ENCODE measurements at places on chromosomes 16 and 17.

- DNase-seq = peak; percentile 53
Measured at GRCh38 chr16:31105677-31106213, 2.4 kb upstream of the BCKDK start.

DNA sequence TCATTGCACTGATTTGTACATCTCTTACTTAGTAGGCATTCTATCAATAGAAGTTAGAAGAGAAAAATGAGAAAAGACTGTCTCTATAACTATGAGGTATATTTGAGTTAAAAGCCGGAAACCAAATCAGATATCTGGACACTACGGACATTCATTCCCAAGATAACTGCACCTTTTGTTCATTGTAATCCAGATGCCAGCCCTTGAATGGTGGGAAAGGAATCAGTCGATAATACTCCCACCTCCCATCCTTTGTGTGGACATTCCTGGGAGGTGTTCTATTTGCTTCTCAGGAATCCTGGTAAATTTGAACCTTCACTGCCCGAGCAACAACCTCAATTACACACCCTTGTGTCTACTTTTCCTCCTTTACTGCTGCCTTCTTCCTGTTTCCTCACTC lies 225.2 kb downstream of the CHD9NB start:
- DNase-seq = no peak

- no peak for DNase-seq
Measured at GRCh38 chr17:39175695-39176093, 9.7 kb upstream of the ARL5C start.

DNA sequence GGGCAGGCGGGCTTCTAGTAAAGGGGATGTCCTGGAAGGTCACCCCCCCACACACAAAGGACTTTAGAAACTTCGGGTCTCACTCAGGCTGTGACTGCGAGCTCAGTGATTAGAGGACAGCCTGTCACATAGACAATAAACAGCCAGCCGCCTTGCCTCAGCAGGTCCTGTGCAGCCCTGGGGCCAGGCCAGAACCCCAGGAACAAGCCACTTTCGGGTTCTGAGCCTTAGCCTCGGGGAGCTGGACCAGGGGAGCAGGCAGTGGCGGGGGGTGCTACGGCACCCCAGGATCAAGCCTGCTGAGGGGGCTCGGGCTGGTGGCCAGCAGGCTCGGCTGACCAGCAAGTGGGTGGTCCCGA lies 1.1 kb downstream of the GAS7 start:
- DNase-seq = no peak

- no peak for DNase-seq
Measured at GRCh38 chr17:31415004-31415454, 23.6 kb downstream of the RAB11FIP4 start.

DNA sequence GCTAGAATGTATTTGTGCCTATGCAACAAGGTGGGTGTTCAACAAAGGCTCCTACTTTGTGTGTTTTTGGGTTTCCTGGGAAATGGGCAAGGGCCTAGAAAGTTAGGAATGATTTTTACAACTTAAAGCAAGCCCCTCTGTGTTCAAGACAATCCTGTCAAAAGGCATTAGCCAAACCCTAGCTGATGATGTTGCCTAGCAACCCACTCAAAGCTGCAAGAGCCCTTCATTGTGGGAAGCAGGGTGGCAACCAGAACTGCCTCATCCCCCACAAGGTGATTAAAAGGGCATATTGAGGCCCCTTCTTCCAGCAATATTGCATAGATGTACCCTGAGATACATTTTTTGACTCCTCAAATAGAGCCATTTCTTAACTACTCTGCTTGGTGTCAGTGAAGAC lies 16.0 kb upstream of the RASL10B start:
- no peak for DNase-seq

- DNase-seq = no peak
Measured at GRCh38 chr16:253833-254232, 19.2 kb downstream of the FAM234A start.

GRCh38 chr16:16168431-16168830 lies 54.9 kb downstream of the ABCC6 start:
- no peak for DNase-seq

GRCh38 chr17:28810437-28810836 lies 32.2 kb downstream of the FAM222B start:
- DNase-seq = no peak

GRCh38 chr16:526181-527014 lies 1.1 kb upstream of the CAPN15 start:
- no peak for DNase-seq

DNA sequence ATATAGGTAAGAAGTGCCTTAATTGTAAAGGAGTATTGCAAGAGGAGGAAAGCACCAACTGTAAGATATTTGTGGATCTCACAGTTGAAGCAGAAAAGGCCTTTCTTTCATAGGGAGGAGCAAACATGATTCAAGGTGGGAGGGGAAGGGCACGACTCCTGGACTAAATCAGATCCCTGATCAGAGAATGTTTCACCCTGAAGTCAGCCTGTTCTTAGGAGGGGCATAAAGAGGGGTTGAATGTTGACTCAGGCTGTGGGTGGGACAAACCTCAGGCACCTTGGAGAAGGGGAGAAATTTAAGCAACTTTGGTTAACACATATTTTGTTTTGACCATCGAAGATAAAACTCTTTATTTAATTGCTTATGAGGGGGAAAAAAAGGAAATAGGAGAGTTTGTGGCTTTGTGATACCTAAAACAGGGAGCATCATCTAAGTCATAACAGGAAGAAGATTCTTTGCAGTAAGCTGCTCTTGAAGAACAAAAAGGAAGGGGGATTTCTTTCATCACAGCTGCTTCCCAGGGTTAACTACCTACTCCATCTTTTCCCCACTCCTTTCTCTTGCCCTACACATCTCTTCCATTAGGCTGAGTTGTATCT lies 158.6 kb upstream of the ZNF267 start:
- DNase-seq = no peak

DNA sequence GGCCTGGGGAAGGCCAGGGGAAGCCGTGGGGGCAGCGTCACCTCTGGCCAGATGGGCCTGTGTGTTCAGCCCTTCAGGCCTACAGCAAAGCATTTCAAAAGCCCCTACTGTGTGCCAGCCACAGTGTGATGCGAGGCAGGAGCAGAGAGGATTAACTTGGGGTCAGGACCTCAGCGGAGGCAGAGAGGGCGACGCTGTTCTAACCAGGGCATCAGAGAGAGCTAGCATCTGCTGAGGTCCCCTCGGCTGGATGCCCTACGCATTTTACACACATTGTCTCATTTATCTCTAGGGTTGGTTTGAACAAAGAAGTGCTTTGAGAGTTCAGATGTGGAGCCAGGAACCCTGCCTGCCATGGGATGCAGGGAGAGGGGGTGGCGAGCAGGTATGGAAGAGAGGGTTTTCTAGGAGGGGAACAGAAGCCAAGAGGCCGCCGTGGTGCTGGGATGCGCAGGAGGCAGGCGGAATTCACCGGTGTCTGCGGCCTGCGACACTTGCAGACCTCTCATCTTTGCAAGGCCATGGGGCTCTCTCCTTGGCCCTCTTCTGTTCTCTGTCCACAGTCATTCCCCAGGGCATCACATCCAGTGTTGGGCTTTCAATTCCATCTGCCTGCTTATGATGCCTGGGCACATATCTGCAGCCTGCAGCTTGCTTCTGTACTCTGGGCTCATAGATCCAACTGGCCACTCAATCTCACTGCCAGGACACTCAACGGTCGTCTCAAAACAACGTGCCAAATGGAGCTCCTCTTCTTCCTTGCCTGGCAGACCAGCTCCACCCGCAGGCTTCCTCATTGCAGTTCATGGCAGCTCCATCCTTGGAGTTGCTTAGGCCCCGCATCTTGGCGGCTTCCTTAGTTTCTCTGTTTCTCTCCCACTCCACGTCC lies 8.1 kb upstream of the NKD1 start:
- DNase-seq = no peak

DNA sequence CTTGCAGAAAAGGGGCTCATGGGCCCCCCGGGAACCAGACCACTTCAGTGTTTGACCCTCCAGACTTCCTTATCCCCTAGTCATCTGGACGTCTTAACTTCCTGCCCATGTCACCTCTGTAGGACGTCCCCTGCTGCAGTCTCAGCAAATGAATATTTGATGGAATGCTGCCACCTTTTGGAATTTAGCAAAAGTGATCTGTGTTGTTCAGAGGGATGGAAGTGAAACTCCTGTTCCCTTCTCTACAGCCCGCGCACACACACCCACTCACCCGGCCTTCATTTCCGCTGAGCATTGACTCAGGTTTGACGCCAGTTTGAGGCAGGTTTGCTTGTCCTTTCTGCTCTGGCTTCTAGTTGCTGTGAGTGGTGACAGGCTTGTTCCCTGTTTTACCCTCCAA lies 507.2 kb upstream of the EEF2KMT start:
- peak; percentile 38 for DNase-seq

DNA sequence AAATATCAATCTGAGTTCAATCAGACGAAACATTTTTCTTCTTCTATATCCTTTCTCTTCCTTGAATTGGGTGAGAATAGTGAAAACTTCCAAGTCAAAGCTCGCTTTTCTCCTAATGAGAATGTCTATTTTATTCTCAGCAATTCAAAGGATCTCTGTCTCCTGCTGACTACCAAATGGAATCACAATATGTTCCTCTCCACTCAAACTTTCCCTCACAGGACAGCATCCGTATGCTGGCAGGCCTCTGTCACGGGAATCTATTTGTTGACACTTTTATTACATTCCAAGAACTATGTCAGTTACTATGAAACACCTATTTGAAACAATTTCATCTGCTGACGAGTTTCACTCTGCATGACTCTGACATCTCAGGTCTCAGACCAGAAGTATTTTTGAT lies 1196.6 kb downstream of the CDH11 start:
- no peak for DNase-seq

DNA sequence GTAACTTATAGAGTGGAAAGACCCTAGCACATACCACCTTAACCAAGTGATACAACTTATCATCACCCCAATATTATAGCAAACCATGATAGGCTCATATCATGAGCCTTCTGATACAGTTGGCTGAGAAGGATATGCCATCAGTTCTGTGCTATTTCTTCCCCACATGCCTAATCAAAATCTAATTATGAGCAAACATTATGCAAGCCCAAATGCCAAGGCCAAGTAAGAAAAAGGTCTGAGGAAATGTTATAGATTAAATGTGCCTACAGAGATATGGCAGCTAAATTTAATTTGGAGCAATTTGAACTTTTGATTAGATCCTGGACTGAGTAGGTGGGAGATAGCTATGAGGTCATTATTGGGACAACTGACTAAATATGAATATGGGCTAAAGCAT lies 225.9 kb upstream of the PMFBP1 start:
- DNase-seq = no peak

DNA sequence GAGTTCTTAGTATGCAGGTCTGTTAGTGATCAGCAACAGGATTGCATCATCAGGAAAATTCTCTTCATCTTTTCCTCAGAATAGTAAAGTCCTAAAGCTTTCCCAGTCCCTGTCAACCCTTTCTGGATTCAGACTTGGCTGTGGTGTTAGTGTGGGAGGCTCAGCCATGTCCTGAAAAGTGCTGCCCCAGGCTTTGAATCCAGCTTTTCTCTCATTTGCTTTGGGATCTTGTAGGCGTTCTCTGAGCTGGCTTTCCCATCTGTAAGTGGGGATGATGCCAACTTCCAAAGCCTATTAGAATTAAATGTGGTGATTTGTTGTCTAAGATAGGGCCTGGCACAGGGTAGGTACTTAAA lies 3.0 kb downstream of the ALKBH5 start:
- no peak for DNase-seq

DNA sequence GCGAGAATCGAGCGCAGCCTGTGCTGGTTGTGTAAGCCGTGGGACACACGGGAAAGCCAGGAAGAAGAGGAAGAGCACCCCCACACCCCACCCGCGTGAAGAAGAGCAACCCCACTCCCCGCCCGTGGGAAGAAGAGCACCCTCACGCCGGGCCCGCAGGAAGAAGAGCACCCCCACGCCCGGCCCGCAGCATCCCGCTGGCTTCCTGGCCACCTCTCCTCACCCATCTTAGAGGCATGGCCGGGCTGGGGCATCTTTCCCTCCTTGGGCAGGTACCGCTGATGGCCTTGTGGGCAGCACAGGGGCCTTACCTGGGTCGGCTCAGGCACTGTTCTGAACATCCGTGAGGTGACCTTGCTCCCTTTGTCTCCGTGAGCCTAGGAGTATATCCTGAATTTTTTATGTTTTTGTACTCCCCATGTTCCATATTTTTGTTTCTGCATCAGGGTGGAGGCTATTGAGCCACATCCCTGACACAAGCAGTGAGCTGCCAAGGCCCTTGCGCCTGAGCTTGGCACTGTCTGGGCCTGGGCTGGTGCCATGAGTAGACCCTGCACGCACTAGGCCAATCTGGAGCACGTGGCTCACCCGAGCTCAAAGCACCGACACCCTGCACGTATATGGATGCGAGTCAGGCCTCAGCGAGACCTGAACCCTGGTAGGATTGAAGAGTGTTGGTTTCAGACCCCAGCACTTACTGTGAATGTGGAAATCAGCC lies 71.4 kb upstream of the KCTD5 start:
- DNase-seq = no peak
